ENCODE measurements at places on chromosomes 5 and 9.

DNA sequence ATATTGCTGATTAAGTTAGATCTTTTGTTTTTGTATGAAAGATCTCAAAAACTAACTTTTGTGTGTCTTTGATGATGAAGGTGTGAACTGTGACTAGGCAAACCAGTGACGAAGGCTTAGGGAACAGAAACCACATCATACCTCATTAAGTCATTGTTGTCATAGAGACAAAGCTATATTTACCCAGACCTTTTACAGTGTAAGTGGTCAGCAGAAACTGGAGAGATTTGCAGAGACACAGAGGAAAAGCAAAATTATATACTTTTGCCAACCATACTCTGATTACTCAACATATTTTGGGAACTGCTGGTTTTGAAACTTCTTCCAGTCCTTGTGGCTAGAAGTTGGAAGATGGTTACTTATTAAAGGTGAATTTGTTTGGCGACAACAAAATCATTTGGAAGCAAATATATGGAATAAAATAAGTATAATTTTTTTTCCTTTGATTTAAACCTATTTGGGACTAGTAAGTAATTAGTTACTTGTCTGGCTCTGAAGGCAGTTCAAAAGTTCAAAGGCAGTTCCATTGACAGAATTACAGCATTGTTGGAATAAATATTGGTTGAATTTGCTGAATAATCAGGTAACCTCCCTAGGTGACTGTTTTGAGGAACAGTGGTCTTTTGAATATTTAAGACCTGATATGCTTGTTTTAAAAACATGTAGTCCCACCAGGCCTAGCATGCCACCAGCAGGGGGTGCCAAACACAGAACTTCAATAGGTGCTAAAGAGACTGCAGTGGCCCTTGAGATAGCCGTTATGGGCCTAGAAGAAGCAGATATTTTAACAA is 103.8 kb downstream of the RPS23 start:
- H3K27me3 ChIP-seq: no peaks in the 10 kb centered on the region
- peak overlapping the region; percentile 56 for H3K27ac ChIP-seq
- peak; percentile 87 for DNase-seq

DNA sequence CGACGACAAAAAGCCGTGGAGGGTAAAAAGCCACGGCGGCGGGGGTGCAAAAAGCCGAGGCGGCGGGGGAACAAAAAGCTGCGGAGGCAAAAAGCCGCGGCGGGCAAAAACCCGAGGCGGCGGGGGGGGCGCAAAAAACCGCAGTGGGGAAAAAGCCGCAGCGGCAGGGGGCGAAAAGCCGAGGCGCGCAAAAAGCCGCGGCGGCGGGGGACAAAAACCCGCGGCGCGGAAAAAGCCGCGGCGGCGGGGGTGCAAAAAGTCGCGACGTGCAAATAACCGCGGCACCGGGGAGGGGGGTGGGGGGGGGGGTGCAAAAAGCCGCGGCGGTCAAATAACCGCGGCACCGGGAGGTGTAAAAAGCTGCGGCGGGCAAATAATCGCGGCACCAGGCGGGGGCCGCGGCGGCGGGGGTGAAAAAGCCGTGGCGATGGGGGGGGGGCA is 511.5 kb downstream of the FOXD4L5 start:
- no peak overlapping the region for H3K27ac ChIP-seq
- H3K36me3 ChIP-seq: no peaks in the 10 kb centered on the region
- H3K4me3 ChIP-seq: no peak overlapping the region
- peak; percentile 3 for DNase-seq
- H3K4me1 ChIP-seq: no peaks in the 10 kb centered on the region

- no peak overlapping the region for H3K4me3 ChIP-seq
- no peak overlapping the region for H3K27ac ChIP-seq
- no peaks in the 10 kb centered on the region for H3K36me3 ChIP-seq
- no peaks in the 10 kb centered on the region for H3K4me1 ChIP-seq
Observed at GRCh38 chr9:75851917-75852316, 38.6 kb upstream of the PCSK5 start.

GRCh38 chr9:92664394-92665152 is 5.4 kb downstream of the IPPK start:
- H3K36me3 ChIP-seq: no peaks in the 10 kb centered on the region
- H3K4me3 ChIP-seq: no peak overlapping the region
- no peak overlapping the region for H3K27ac ChIP-seq

- DNase-seq: no peak
- H3K27me3 ChIP-seq: no peaks in the 10 kb centered on the region
- H3K27ac ChIP-seq: no peak overlapping the region
- H3K36me3 ChIP-seq: no peaks in the 10 kb centered on the region
- no peaks in the 10 kb centered on the region for H3K4me1 ChIP-seq
- no peak overlapping the region for H3K4me3 ChIP-seq
Observed at GRCh38 chr5:35213608-35214007, 16.7 kb downstream of the PRLR start.

DNA sequence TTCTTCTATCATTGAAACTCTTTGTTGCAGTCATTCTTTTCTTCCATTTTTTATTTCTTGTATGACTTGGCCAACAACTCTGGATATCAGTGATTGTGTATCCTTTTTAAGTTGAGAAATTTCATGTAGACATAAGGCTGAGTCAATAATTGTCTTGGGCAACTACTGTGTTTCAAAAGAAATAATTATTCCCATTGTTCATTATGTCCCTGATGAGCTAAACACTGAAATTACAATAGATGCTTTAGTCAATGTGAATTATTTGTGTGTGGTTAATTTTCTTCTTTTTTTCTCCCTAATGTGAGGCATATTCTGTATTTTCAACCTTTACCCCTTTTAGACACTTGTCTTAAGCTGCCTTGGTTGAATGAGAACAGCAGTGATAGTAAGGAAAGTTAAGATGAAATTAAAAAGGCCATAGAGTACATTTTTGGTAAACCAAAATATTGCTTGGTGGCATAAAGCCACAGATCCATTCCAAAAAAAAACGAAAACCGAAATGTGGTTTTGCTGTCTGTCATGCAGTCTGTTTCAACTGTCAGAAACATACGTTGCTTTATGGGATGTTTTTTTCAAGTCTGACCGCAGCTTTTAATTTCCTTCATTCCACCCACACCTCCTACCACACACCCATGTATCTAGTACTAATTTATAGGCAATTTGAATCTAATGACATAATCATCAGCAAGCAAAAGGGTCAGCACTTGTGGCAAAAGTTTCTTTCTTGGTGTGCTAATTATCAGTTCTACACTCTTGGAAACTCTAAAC is 21.1 kb downstream of the TLE4 start:
- peaks cover 28% of the 10 kb centered on the region for H3K4me1 ChIP-seq
- H3K36me3 ChIP-seq: no peaks in the 10 kb centered on the region
- H3K27me3 ChIP-seq: no peaks in the 10 kb centered on the region
- no peak overlapping the region for H3K27ac ChIP-seq
- H3K4me3 ChIP-seq: no peak overlapping the region

GRCh38 chr5:958701-959571 is 49.7 kb upstream of the NKD2 start:
- H3K27ac ChIP-seq: no peak overlapping the region
- no peaks in the 10 kb centered on the region for H3K36me3 ChIP-seq
- no peak overlapping the region for H3K4me3 ChIP-seq
- no peak for DNase-seq

DNA sequence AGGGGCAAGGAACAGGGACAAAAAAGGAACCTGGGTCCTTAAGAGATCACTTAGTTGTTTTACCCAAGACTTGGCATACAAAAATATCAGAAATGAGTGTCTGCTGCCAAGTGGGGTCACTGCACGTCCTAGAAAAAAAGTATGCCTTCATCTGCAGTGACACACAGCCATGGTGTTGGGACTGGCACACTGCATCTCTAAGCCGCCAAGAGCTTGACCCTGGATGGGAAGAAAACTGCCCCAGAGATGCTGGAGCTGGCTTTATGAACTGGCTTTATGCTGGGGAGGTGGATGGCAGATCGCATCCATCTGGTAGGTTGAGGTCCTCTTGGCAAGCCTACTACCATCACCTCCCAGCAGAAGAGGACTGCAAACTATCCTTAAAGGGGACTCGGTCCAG is 51.7 kb downstream of the IRF1 start:
- no peak overlapping the region for H3K4me3 ChIP-seq
- peak overlapping the region; percentile 55 for H3K27ac ChIP-seq
- H3K36me3 ChIP-seq: peaks cover 3% of the 10 kb centered on the region
- DNase-seq: no peak

GRCh38 chr9:105193560-105193959 is 50.9 kb upstream of the SLC44A1 start:
- H3K27ac ChIP-seq: no peak overlapping the region
- no peaks in the 10 kb centered on the region for H3K4me1 ChIP-seq
- no peak for DNase-seq
- no peak overlapping the region for H3K4me3 ChIP-seq
- H3K27me3 ChIP-seq: no peaks in the 10 kb centered on the region

DNA sequence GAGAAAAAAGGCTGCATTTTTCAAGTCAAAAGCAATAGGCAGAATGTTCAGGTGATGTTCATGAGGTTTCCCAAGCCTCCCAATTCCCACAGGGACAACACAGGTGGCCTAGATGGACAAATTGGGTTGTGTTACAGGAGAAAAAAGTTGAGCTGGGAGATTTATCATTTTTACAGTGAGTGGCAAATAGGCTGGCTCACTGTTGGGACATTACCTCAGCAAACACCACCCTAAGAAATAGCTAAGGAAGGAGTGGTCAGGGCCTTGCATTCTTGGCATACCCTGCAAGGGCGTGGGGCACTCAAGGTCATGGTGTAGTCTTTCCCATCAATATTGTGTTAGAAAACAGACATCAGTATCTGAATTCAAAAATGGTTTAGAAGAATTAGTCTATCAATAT is 23.3 kb upstream of the CPLANE1 start:
- H3K4me3 ChIP-seq: no peak overlapping the region
- DNase-seq: no peak
- no peaks in the 10 kb centered on the region for H3K27me3 ChIP-seq
- H3K27ac ChIP-seq: no peak overlapping the region
- no peaks in the 10 kb centered on the region for H3K36me3 ChIP-seq

DNA sequence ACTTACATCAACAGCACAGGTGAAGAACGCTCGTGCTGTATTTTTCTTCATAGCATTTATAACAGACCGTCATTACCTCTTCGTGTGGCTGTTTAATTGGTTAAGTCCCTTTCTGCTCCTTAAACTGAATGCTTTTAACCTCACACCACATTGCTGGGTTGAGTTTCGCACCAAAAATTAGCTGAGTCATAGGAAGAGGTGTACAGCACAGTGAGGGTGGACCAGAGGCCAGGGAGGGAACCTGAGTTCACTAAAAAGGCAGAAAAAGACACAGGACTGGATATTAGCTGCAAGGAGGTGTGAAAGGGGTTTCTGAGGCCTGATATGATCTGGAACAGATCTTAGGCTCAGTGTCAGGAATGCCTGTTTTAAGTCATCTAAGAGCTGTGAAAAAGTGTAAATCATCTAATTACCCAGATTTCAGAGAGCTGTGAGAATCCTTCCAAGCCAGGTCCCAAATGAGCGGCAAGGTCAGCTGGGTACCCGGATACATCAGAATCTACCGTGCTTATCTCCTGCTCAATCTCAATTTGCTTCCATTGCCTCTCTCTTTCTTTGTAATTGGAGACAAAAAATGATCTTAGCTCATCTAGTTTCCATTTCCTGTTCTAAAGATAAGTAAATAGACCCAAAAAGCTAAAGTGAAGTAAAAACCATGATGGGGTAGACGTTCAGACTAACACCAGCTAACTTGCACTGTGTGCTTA is 7.1 kb upstream of the CFAP90 start:
- peaks cover 3% of the 10 kb centered on the region for H3K4me1 ChIP-seq
- H3K4me3 ChIP-seq: no peak overlapping the region

DNA sequence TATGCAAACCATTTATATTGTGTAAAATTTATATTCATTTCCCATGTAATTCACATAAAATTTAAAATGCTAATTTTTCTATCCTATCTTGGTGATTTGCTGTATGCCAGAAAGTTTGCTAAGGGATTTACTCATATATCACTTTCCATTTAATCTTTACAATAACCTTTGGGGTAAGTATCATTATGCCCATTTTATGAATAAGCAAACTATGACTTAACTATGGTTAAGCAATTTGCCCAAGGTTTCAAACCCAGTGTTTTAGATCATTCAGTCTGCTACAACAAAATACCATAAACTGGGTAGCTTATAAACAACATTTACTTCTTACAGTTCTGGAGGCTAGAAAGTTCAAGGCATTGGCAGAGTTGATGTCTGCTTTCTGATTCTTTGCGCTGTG is 246.4 kb upstream of the TMEM161B start:
- no peaks in the 10 kb centered on the region for H3K36me3 ChIP-seq
- H3K4me1 ChIP-seq: no peaks in the 10 kb centered on the region
- no peak overlapping the region for H3K4me3 ChIP-seq
- no peaks in the 10 kb centered on the region for H3K27me3 ChIP-seq
- DNase-seq: no peak
- no peak overlapping the region for H3K27ac ChIP-seq

DNA sequence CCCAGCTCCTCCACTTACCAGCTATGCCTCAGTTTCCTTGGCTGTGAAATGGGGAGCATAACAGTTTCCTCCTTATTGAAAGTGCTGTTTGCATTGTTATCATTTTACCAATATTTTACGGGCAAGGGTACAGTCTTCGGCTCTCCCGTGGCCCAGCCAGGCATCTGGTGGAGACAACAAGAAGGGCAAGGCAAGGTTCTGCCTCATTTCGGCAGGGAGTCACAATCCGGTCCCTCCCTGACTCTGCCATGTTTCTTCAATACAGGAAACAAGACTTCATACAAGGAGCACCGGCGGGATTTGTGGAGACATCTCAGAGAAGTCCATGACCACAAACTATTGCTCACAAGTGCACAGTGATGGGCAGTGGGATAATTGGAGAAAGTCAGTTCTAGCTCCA is 174.0 kb downstream of the FGF18 start:
- H3K4me3 ChIP-seq: no peak overlapping the region
- H3K27ac ChIP-seq: no peak overlapping the region
- H3K4me1 ChIP-seq: no peaks in the 10 kb centered on the region
- H3K36me3 ChIP-seq: no peaks in the 10 kb centered on the region
- no peaks in the 10 kb centered on the region for H3K27me3 ChIP-seq

- peaks cover 13% of the 10 kb centered on the region for H3K4me1 ChIP-seq
- H3K4me3 ChIP-seq: no peak overlapping the region
- no peaks in the 10 kb centered on the region for H3K36me3 ChIP-seq
- H3K27ac ChIP-seq: no peak overlapping the region
- H3K27me3 ChIP-seq: peaks cover 29% of the 10 kb centered on the region
- DNase-seq: peak; percentile 21
Observed at GRCh38 chr9:121735793-121736770, 84.6 kb downstream of the DAB2IP start.

GRCh38 chr9:76177931-76178330 is 216.3 kb downstream of the RFK start:
- no peaks in the 10 kb centered on the region for H3K27me3 ChIP-seq
- H3K36me3 ChIP-seq: no peaks in the 10 kb centered on the region
- no peak for DNase-seq
- H3K4me1 ChIP-seq: peaks cover 9% of the 10 kb centered on the region
- H3K4me3 ChIP-seq: no peak overlapping the region
- H3K27ac ChIP-seq: no peak overlapping the region

GRCh38 chr5:177430972-177431316 is 4.5 kb downstream of the GRK6 start:
- peak overlapping the region; percentile 82 for H3K4me3 ChIP-seq
- DNase-seq: no peak
- no peaks in the 10 kb centered on the region for H3K27me3 ChIP-seq
- no peak overlapping the region for H3K27ac ChIP-seq
- H3K4me1 ChIP-seq: peaks cover 62% of the 10 kb centered on the region
- peaks cover 5% of the 10 kb centered on the region for H3K36me3 ChIP-seq

- no peaks in the 10 kb centered on the region for H3K27me3 ChIP-seq
- peaks cover 3% of the 10 kb centered on the region for H3K36me3 ChIP-seq
- peaks cover 56% of the 10 kb centered on the region for H3K4me1 ChIP-seq
- no peak for DNase-seq
- H3K4me3 ChIP-seq: no peak overlapping the region
- H3K27ac ChIP-seq: peak overlapping the region; percentile 72
Observed at GRCh38 chr9:68746525-68746924, 41.5 kb downstream of the PIP5K1B start.
